ENCODE measurements at places on chromosomes 2 and 18.

DNA sequence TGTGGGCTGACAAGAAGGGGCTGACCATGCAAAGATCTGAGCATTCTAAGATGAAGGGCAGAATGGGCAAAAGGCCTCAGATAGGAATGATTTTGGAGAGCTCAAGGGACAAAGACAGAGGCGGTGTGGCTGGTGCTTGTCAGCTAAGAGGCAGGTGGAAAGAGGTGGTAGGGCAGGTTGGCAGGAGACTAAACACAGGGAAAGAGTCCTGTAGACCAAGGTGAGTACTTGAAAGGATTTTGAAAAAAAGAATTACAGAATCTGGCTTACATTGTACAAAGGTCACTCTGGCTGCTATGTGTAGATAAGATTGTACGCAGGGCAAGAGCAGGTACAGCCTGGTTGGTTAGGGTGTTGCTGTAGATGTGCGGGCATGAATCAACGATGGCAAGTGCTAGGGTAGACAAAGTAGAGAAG, 50.6 kb downstream of the STK39 start:
- no peak for DNase-seq
- no peaks in the 10 kb centered on the region for H3K36me3 ChIP-seq
- H3K4me3 ChIP-seq, result no peak overlapping the region

DNA sequence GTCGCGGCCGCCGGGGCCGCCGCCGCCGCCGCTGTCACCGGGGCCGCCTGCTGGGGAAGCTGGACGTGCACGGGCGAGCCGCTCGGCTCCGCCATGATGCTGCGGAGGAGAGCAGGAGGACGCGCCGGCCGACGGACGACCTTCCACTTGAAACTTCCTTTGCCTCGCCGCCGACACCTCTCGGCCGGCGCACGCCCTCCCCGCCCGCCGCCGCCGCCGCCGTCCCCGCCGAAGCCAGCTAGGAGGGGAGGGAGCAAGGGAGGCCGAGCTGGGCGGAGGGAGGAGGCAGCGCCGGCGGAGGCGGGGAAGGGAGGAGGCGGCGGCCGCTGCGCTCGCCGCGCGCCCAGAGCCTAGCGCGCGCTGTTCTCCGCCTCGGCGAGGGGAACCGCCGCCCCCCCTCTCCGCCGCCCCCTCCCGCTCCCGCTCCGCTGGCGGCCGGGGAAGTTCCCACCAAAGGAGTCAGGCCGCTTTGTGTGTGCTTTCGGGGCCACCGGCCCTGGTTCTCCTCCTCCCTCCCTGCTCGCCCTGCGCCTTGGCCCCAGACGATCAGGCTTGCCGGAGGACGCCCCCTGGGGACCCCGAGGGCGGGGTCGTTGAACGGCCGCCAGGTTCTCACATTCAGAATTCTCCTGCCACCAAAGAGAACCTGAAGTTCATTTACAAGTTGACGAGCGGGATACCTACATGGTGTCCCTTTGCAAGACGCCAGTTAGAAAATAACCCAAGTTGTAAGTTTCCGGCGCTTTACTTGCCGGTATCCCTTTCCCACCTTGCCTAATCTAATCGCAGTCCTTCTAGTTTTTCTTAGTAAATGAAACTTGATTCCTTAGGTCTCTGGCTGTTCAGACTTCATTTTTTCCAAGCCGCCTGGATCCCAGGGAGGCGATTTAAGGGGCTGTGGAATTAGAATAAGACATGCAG, at the start of gene STK39:
Gene STK39 (minus strand): TSS at position 255 of the 921 bp plus-strand sequence. CDS start 160 bp downstream, at position 95.
- peaks cover 37% of the 10 kb centered on the region for H3K4me1 ChIP-seq
- peaks cover 5% of the 10 kb centered on the region for H3K36me3 ChIP-seq
- H3K27ac ChIP-seq, result peak within 1 kb of the TSS; percentile 84
- H3K27me3 ChIP-seq, result no peaks in the 10 kb centered on the region
- peak within 1 kb of the TSS; percentile 80 for H3K4me3 ChIP-seq

DNA sequence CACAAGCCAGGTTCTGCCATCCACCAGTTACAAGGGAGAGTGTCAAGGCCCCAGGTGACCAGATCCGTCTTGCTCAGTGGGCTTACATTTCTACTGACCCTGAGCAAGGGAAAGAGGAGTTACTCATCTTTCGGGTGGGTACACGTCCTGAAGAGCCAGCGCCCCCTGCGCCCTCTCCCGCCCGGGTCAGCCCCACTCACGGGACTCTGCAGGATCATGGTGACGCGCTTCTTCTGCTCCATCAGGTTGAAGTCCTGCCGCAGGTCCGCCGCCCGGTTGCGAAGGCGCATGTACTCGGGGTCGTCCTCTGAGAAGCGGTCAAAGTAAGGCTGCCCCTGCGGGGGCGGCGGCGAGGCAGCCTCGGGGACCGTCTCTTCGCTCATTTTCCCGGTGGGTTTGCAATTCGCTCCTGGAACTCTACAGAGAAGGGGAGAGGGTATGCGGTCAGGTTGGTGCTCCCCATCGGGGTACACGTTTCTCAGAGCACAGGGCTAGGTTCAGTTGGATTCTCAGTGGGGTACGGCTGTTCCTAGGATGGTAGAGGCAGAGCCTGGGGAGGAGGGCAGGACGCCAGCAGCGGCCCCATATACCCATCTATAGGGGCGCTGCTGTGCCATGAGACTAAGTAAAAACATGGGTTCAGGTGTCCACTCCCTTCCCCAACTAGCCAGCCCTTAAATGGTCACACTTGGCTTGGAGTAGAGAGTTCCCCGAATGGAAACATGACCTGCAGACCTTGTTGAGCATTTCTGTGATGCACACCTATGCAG, 61.8 kb downstream of the ADD2 start:
- H3K4me3 ChIP-seq, result no peak overlapping the region
- no peaks in the 10 kb centered on the region for H3K36me3 ChIP-seq
- no peak overlapping the region for H3K27ac ChIP-seq
- H3K27me3 ChIP-seq, result peaks cover 3% of the 10 kb centered on the region
- DNase-seq, result no peak

- no peaks in the 10 kb centered on the region for H3K36me3 ChIP-seq
- H3K27me3 ChIP-seq, result no peaks in the 10 kb centered on the region
- no peak for DNase-seq
- H3K4me1 ChIP-seq, result no peaks in the 10 kb centered on the region
- no peak overlapping the region for H3K4me3 ChIP-seq
Measured at GRCh38 chr2:170139276-170139967, 38.5 kb upstream of the MYO3B start.

- no peaks in the 10 kb centered on the region for H3K4me1 ChIP-seq
Measured at GRCh38 chr2:7670905-7671641, 753.9 kb downstream of the RNF144A start.

DNA sequence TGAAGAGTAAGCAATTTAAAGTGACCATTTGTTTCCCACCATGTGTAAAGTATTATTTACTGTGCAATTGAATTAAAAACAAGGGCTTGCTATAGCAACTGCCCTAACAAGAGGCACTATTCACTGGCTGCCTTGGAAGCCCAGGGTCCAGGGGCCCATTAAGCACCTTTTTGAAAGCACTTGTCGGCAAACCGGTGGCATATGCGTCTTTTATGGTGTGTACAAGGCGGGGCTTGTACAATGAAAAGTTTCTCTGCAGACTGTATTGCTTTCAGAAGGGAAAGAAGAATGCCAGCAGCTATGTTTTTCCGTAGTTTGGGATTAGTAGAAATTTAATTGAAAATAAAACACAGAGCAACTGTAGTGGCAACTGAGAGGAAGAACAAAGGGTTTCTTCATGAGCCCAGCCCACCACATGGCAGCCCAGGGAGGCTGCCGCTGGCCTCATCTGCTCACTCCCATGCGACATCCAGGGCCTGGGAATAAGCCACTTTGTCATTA, 279.5 kb upstream of the PARD3B start:
- no peak for DNase-seq
- H3K27ac ChIP-seq, result no peak overlapping the region
- H3K4me1 ChIP-seq, result no peaks in the 10 kb centered on the region
- H3K36me3 ChIP-seq, result no peaks in the 10 kb centered on the region

DNA sequence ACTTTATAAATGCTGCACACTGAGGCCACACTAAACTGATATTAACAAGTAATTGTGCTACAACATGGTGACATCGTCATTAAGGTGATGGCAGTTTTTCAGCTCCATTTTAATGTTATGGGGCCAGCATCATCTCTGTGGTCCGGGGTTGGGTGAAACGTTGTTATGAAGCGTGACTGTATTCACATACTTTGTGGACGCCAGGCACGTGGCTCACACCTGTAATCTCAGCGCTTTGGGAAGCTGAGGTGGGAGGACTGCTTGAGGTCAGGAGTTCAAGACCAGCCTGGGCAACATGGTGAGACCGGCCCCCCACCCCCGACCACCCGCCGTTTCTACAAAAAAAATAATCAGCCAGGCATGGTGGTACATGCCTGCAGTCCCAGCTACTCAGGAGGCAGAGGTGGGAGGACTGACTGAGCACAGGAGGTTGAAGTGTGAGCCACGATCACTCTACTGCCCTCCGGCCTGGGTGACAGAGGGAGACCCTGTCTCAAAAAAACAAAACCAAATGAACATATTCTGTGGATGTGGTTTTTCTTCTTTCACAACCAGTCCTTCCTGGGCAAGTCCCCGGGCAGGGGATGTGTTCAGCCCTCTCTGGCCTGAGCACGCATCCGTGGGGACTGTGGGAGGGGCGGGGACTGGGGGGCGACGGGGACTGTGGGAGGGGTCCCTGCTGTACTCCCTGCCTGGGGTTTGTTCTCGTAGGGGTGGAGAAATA, 12.9 kb upstream of the GAL3ST2 start:
- no peak overlapping the region for H3K4me3 ChIP-seq
- no peak for DNase-seq
- H3K27me3 ChIP-seq, result no peaks in the 10 kb centered on the region
- H3K36me3 ChIP-seq, result peaks cover 9% of the 10 kb centered on the region
- no peaks in the 10 kb centered on the region for H3K4me1 ChIP-seq

GRCh38 chr2:26330604-26331003, 15.3 kb upstream of the SELENOI start:
- H3K27me3 ChIP-seq, result no peaks in the 10 kb centered on the region
- H3K4me1 ChIP-seq, result no peaks in the 10 kb centered on the region
- H3K27ac ChIP-seq, result no peak overlapping the region

Measured in RWPE2 (cell line).